Calu3 (cell line): ENCODE measurements at places on chromosomes 3 and 15.

GRCh38 chr3:125186261-125186787 lies 26.2 kb downstream of the SLC12A8 start:
- DNase-seq, result no peak

- DNase-seq, result no peak
These were observed 40.5 kb downstream of the KLF13 start for GRCh38 chr15:31367021-31367729.

DNA sequence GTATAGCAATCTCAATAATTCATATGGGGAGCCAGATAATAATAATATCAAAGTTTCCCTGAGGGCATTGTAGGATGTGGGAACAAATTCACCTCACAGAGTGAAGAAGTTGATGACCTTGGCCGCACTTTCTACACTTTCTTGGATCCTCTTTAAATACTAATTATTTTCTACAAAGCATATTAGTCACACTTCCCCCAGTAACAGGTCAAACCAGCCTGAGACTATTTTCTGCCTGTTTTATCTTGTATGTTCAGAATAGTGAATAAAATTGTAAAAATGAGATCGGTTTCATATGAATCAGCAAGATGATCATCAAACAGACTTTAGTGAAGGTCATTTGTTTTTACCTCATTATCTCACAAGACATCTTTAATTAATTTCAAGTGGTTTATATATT lies 2.3 kb upstream of the OR5K3 start:
- no peak for DNase-seq

GRCh38 chr3:177538750-177539730 lies 341.8 kb upstream of the TBL1XR1 start:
- no peak for DNase-seq

- no peak for DNase-seq
These were observed 311.5 kb downstream of the MFSD1 start for GRCh38 chr3:159113221-159113875.

DNA sequence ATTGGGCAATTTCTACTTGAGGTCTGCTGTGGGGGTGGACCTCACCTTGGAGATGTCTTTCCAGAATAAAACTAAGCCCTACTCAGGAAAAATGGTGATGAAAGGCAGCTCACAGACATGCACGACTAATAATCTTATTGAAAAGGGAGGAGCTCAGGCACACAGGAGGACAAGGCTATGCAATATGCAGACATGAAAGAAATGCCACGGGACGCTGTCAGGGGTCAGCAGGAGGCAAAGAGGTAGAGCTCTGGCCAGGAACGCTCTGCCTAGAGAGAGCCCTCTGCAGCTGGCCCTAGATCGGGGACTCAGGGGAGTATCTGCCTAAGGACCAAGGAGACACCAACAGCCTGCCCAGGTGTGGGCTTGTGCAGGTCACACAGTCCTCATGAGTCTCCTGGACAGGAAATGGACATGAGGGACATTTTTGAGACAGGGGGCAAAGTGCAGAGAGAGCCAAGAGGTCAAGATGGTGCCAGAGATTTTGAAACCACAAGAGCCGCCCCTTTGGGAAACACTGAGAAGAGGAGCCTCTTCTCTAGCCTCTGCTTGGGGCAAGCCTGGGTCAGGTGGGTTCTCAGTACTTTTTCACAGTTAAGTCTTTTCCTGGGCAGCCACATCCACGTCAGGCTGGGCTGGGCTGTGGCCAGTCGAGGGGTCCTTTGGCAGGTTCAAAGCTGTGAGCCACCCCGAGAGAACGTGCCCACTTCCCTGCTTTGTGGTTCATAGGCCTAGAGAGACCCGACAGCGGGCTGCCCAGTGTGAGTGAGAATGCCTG lies 23.2 kb downstream of the EAF1 start:
- DNase-seq, result no peak

GRCh38 chr15:59721411-59721810 lies 32.3 kb upstream of the BNIP2 start:
- DNase-seq, result no peak

DNA sequence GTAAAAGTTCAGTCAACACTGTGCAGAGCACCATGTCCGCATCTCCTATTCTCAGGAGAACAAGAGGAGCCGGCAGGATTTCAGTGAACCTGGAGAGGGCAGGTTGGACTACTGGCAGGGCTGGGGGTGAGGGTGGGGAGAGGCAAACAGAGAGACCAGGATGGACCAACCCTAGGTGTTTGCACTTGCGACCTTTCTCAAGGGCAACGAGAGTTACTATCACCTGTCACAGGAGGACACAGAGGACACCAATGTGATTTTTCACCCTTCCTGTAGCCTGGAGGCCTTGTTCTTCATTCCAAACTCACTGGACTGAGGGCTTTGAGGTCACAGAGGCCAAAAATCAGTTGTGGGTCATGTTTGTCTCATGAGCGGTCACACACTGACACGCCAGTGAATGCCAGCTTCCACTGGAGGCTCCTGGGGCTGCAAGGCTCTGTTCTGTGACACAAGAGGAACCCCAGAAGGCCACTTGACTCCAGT lies 89.5 kb downstream of the CPN2 start:
- no peak for DNase-seq

DNA sequence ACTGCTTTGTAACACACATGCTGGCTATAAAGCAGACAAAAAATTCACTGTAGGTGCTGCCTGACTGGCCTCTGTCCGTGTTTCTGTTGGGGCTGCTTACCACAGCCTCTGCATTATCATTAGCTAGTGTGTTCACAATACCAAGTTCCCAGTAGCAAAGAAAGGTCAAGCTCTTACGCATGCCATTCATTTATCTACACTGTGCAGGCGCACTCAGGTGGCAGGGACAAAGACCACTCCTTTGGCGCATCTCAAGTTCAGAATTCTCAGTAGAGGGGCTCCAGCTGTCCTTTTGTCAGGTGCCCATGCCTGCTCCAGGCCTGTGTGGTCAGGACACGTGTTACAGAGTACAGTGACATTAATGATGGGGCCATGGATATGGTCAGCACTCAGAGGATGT lies 22.3 kb downstream of the MLH1 start:
- DNase-seq, result no peak

GRCh38 chr15:50210462-50211157 lies 28.6 kb downstream of the SLC27A2 start:
- peak; percentile 24 for DNase-seq

GRCh38 chr15:88393719-88394519 lies 73.3 kb downstream of the MRPL46 start:
- no peak for DNase-seq

DNA sequence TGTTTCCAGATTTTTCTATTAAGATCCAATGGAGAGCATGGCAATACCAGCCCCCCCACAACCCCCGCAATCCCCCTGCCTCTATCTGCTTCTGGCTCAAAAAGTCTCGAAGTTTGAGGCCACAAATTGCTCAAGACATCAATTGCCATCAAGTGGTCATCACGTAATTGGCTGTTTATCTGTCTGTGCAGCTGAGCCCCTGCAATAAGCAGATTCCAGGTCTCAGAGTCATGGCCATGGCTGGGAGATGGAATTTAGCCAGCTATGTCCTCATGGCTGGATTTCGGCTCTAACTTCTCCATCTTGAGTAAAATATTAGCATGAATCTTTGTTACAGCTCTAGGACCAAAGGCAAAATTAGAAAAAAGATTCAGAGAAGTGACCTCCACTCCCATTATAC lies 22.7 kb downstream of the SSUH2 start:
- no peak for DNase-seq

DNA sequence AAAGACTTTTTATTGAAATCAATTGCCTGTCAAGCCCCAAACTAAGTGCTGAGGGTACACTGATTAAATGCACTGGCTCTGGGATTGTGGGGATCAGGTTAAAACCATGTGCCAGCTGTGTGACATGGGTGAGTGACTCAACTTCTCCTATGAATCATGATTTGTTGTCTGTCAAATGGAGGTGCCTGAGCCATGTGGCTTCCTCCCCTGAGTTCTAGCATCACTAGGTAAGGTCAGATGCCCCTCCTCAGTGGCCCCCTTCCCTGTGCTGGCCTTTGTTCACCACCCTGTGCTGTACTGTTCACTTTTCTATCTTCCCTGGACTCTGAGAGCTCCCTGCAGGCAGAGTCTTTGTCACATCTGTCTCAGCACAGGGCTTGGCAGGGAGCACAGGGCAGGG lies 43.6 kb upstream of the ATP2B2 start:
- DNase-seq, result no peak

- no peak for DNase-seq
These were observed 56.2 kb downstream of the SPRED1 start for GRCh38 chr15:38308797-38309196.

- DNase-seq, result no peak
These were observed 28.1 kb upstream of the MRPL3 start for GRCh38 chr3:131530843-131531242.

- DNase-seq, result peak; percentile 99
These were observed 63.6 kb downstream of the SMAD6 start for GRCh38 chr15:66765478-66766281.

- DNase-seq, result peak; percentile 8
These were observed 8.8 kb downstream of the TBC1D23 start for GRCh38 chr3:100269410-100270214.

- DNase-seq, result no peak
These were observed 132.2 kb upstream of the NR2E3 start for GRCh38 chr15:71678191-71678590.

DNA sequence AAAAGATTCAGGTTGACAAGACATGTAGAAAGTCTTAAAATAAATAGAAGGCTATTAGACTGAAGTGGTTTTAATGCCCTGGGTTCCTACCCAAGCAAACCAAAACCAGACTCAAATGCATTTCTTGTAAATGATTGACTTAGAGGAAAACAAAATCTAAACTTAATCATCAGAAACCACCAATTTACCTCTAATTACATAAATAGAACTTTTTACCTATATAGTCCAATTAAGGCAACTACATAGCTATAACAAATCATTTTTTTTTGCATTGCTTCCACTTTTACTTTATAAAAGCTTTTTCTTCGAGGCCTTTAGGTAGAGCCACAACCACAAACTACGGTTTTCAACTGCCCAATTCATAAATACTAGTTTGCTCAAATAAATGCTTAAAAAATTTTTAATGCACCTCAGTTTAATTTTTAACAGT lies 231.3 kb upstream of the ARHGEF26 start:
- no peak for DNase-seq

DNA sequence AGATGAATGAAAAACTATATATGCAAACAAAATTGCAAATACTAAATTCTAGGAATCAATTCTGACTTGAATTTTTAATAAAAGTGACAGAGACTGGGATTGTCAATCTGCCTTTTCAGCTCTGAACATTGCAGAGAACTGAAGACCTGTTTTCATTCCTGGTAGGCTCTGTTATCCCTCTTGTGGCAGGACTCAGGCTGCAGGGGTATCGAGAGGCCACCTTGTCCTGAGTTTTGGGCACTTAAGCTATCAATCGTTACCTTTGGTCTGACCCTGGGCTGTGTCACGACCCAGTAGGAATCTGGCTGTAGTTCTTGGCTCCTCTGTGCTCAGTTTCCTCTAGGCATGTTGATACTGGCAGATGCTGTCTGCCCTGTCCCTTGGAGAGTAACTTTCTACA lies 238.0 kb downstream of the CACNA2D3 start:
- no peak for DNase-seq

DNA sequence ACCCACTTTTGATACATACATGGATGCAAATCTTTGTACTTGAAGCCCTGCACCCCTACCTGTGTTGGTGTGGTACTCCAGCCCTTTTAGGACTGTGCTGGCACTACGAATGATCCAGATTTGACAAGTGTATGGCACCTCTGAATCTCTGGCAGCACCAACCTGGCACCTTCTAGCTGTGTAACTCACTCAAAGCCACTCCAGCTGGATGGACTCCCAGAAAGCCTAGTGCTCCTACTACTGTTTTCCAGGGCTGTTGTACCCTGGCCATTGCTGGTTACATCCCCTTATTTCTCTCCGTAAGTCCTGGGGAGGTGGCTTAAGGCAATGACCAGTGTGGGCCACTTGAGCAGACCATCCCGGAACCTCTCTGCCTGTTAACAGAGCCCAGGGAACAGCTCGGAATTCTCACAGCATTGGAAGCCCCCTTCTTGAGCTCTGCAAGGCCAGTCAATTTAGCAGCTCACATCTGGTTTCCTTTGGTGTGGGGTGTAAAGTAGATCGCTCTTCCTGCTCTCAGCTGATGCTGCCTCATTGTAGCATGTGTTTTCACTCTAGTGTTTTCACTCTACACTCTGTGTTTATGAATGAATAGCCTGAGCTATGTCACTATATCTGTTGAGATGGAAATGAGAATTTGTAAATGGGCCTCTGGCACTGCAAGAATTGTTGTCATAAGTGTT lies 12.2 kb downstream of the CALML4 start:
- no peak for DNase-seq

GRCh38 chr3:62873761-62874710 lies 1.2 kb downstream of the CADPS start:
- DNase-seq, result peak; percentile 55

DNA sequence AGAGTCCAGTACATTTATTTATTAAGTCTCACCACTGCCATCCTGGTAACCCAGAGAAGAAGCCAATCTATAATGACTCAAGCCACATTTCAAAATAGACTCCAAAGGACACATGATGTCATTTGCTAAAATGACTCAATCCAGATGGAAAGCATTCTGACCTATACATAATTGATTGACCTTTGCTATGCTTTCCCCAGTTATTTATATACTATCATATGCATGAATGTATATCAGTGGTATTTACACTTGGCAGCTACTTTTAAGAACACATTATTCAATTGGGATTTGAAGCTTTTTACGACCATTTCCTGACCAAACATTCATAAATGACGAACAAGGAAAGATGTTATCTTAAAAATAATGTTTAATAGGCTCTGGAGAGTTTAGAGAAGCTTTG lies 297.2 kb downstream of the FHIT start:
- DNase-seq, result no peak

DNA sequence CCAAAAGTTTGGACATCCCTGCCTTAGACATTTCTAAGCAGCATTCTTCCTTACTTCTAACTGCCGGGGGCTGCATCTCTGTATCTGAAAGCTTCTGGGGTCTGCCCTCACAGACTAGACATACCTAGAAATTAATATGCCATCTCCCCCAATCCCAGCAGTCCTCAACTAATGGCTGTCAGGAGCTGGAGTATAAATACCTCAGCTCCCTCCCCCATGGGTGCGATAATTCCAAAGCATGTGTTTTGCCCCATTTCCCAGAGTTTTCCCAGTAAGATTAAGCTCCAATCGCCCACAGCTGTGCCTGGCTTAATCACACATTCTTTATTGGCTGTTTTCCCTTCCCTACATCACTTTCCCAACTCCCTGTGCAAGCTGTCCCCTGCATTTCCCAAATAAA lies 13.8 kb upstream of the VPS8 start:
- no peak for DNase-seq
